ENCODE measurements at places on chromosomes 6 and 20.

DNA sequence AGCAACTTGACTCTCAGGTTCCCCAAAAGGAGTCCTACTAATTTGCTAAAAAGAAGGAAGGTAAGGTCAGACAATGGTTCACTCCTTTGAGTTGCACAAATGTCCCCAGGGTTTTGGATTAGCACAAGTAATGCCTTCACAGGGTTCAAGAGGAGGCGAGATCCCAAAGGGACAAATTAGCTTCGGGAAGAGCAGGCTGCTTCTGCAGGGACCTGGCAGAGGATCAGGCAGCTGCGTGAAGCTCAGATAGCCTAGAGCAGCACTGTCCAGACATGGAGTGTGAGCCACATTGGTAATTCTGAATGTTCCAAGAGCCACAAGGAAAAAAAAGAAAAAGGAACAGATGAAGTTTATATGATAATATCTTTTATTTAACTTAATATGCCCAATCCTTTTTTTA, 115.4 kb downstream of the CFAP61 start:
- no peak for DNase-seq

DNA sequence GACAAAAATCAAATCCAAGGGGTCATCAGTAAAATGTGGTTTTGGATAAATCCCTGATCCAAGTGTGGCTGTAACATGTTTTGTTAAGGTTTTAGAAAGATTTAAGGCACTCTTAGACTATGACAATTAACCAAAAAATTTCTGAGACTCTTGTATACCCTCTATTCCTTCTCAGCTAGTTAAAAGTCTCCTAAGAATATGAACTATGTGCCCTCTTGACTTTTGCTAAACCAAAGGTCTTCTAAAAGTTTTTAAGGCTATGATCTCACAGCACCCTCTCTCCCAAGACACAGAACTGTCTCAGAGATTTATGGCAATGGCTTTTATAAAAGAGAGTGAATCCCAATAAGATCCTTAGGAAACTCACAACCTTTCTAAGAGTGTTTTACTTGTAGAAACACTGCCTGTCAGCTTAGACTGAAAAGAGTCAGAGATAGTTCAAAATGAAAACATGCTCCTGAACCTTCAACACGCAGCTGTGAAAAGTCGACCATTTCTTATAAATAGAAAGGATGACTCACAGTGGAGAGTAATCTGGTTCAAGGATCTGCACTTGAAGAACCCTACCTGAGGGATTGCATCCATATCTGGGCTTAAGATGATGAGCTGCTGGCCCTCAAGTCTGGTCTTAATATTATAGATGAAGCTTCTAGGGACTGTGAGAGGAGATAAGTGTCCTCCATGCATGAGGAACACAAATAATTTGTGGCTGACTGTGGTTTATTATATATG, 388.4 kb upstream of the GJE1 start:
- no peak for DNase-seq

DNA sequence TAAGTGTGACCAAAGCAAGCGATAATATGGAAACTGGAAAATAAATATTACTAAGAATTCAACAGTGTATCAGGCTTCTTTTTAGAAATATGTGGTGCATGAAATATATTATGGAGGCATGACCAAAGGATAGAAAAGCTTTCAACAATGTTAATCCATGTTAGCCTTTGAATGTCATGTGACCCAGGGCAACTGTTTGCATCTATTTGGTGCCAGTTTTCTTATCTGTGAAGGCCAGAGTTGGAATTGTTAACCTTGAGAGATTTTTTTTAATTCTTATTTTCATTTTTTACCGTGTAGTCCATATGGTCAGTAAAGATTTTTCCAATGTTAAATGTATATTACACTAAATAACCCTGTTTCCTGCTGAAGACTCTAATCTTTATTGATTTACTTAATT, 411.1 kb downstream of the BCKDHB start:
- no peak for DNase-seq

GRCh38 chr6:30465595-30466306, 23.6 kb upstream of the HLA-E start:
- DNase-seq = no peak

DNA sequence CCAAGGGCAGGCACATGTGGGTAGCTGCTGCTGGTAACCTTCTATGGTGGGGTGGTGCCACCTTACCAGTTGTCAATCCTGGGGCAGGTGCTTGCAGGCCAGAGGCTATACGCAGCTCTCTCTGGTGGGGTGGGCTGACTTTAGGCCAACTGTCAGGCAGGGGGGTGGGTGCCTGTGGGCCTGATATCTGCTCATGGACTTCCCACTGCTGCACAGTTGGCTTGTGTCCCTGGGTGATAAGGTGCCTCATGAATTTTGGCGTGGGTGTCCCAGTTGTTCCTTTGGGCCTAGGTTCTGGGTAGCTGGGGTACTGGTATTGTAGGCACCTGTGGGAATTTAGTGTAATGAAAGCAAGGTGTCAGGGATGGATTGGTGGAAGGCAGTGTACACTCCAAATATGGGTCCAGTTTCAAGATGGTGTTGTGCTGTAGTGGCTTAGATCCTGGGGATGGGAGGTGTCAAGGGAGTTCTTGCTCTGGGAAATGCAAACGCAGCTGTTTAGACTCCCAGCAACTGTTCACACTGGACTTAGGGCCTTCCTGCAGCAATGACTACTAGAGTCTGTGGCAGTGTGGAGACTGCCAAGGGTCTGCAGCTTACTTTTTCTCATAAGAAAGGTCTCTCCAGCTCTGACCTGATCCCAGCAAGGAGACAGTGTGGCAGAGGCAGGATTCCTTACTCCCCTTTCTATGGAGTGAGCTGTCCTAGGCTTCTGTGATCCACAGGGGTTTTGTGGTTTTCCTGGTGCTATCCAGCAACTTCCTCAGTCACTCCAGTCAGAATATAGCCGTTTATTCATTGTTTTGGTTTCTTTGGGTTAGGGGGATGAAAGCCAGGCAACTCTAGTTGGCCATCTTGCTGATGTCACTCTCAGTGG, 128.2 kb downstream of the CRYBG1 start:
- DNase-seq = no peak

DNA sequence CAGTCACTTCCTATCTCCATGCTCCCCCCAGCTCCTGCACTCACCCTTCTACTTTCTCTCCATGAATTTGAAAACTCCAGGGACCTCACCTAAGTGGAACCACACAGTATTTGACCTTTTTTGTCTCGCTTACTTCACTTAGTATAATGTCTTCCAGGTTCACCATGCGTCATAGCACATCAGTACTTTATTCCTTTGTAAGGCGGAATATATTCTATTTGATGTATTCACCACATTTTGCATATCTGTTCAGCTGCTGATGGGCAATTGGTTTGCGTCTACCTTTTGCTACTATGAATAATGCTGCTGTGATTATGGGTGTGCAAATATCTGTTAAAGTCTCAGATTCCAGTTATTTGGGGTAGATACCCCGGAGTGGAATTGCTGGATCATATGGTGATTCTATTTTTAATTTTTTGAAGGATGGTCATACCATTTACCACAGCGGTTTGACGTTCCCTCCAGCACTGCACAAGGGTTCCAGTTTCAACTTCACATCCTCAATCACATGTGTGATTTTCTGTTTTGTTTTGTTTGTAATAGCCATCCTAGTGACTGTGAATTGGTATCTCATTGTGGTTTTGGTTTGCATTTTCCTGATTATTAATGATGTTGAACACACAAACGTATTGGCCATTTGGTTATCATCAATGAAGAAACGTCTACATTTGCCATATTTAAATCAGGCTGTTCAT, 20.3 kb upstream of the SYNDIG1 start:
- DNase-seq = no peak

Measured in non-pigmented ciliary epithelial cell (primary cell).